ENCODE measurements at places on chromosomes 3 and 15.

- peak; percentile 23 for DNase-seq
These were observed 56.6 kb upstream of the POMGNT2 start for GRCh38 chr3:43162230-43163084.

DNA sequence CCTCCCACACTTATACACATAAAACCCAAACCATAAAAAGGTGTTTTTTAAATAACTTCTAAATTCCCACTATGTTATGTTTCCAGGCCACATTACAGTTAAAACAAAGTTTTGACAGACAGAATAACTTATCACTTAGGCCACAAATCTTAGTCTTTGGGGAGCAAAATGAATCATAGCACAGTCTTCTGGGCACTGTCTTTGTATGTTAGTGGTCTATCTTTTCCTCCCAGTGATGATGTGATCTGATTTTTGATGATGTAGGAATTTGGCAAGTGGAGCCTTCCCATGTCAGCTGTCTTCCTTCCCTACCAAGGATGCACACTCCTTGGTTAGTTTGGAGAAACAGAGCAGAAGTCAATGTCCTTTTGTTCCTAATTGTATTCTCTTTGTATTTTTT lies 67.3 kb downstream of the THSD4 start:
- DNase-seq: no peak

GRCh38 chr15:94526071-94526689 lies 294.8 kb downstream of the MCTP2 start:
- DNase-seq: peak; percentile 19

DNA sequence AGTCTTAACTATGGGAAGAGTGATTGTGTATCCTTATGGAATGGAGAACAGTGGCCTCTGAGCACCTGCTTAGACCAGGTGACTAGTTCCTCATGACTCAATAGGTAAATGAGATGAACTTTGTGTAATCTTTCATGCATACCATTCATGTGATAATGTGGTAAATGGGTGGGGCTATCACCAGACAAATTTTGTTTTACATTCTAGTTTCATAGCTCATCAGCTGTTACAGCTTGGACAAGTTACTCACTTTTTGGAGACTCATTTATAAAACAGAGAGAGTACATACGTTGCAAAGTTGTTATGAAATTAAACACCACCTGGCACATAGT lies 103.7 kb upstream of the TGFBR2 start:
- no peak for DNase-seq

DNA sequence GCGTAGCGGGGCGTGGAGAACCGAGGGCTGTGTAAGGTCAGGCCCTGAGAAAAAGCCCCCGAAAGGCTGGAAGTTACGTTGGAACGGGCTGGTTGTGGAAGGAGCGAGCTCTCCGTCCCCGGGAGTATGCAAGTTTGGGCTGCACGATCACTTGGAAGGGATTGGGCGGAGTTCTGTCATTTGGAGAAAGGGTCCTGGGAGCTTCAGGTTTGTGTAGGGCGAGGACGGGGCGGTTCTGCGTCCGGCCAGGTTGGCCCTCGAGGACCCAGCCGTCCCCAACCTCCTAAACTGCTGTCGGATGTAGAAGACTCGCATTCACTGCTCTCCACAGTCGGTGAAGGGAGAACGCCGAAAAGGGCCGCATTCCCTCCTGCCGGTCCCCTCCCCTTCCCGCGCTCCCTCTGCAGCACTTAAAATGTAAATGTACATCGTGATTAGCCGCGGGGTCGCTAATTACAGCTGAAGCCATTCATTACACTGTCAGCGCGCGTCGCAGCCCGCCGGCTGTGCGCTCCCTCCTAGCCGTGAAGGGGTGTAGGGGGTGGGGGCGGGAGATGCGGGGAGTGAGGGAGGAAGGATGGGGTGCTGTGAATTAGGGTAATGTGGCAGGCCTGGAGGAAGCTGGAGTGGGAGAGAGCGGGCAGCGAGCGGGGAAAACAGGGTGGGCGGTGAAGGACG lies 2.5 kb upstream of the RPP25 start:
- peak; percentile 52 for DNase-seq

DNA sequence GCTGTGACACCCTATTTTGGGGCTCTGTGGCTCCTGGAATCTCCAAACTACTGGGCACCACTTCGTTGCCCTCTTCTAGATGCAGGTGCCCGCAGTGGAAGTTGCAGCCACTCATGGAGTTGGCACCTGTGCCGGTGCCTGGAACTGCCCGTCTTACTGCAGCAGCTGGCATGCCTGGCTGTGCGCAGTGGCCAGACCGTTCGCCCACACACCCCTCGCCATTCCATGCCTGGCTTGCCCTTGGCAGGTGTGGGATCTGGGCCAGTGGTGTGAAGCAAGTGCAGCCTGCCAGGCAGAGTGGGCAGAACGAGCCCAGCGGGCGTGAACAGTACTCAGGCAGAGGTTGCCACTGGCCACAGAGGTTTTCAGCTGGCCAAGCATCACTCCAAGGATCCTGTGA lies 1286.7 kb downstream of the ROBO1 start:
- DNase-seq: no peak

- no peak for DNase-seq
These were observed 499.9 kb downstream of the TBL1XR1 start for GRCh38 chr3:176697284-176697889.
